ENCODE measurements at places on chromosomes 6 and 20.
A peak's percentile ranks its signal among the peaks of the same experiment; 100 is the strongest.

DNA sequence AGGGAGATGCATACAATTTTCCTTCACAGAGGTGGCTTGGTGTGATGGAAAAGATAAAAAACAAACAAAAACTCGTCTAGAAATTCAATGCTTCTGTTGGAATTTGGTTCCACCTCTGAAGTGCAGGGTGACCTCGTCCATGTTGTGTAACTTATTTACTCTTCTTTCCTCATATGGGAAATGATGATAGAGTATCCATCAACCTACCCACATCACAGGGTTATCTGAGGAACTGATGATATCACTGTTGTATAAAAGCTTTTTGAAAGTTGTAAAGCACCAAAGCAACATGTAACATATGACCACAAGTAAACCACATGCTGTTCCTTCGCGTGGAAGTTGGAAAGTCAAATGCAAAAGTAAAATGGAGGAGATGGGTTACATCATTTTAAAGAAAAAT lies 212.0 kb upstream of the SGK1 start:
- no peak for DNase-seq

DNA sequence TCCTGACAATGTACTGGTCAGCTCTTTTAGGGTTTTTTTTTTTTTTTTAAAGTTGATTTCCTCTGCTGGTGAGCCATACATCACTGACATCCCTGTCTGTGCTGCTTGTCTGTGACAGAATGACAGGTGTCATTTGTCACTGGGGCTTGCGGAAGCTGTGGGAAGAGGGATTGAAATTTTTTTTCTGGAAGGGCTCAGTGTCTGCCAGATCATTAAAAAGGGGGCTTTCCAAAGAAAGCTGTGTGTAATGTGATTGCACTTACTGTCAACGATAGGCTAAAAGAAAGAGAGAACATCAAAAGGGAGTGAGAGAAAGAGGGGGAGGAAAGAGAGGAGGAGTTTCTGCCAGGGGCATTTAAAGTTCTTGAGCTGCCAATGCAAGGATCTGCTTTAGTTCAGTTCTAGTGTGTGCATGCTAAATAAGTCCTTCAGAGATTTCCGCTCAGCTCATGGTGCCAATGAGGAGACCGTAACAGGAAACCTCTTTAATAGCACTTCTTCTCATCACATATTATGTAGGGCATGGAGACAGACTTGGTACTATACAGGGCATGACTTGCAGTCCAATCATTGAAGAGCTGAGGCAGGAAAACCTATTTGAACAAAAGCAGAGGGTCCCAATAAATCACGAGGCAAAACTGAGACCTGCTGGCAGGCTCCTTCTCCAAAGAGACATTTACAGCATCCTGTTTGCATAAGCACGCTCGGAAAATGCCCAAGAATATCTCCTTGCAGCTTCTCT lies 177.2 kb downstream of the TSHZ2 start:
- DNase-seq, result peak; percentile 37

- DNase-seq, result no peak
Measured at GRCh38 chr20:31607640-31608250, 2.7 kb downstream of the ID1 start.

GRCh38 chr20:62159839-62160238 lies 16.3 kb downstream of the SS18L1 start:
- no peak for DNase-seq

- DNase-seq, result no peak
Measured at GRCh38 chr20:37995856-37996605, 37.2 kb downstream of the TTI1 start.

- DNase-seq, result no peak
Measured at GRCh38 chr6:40732878-40733277, 145.7 kb upstream of the LRFN2 start.

Measured in right kidney (tissue), 9 donors.